ENCODE measurements at places on chromosomes 1 and 21.
A peak's percentile ranks its signal among the peaks of the same experiment; 100 is the strongest.

DNA sequence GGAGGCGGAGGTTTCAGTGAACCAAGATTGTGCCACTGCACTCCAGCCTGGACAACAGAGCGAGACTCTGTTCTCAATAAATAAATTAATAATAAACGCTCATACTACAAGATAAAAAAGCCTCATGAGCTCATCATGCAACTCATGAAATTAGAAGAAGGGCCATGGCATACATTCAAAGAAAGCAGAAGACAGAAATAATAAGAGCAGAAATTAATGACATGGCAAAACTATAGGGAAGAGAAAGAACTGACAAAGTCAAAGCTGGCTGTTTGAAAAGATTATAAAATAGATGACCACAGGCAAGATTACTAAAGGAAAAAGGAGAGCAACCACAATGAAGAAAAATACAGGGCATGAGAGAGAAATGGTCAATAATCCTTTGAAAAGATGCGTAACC, 14.7 kb upstream of the FUCA1 start:
- DNase-seq = no peak

DNA sequence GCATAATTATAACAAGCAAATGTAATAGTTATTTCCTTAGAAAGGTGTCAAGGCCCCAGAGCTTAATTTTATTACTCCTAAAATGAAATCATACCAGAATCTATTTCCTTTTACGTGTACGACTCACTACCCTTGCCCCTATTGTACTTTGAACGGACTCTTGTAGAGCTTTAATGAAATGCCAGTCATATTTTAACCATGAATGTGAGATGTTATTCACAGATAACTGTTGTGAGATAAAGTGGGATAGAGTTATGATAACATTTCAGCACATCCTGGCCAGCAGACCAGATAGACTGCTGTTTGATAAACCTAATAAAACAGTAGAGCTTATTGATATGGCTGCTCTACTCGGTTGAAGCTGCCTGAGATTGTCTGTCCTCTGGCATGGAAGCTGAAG, 500.8 kb upstream of the PBX1 start:
- no peak for DNase-seq

DNA sequence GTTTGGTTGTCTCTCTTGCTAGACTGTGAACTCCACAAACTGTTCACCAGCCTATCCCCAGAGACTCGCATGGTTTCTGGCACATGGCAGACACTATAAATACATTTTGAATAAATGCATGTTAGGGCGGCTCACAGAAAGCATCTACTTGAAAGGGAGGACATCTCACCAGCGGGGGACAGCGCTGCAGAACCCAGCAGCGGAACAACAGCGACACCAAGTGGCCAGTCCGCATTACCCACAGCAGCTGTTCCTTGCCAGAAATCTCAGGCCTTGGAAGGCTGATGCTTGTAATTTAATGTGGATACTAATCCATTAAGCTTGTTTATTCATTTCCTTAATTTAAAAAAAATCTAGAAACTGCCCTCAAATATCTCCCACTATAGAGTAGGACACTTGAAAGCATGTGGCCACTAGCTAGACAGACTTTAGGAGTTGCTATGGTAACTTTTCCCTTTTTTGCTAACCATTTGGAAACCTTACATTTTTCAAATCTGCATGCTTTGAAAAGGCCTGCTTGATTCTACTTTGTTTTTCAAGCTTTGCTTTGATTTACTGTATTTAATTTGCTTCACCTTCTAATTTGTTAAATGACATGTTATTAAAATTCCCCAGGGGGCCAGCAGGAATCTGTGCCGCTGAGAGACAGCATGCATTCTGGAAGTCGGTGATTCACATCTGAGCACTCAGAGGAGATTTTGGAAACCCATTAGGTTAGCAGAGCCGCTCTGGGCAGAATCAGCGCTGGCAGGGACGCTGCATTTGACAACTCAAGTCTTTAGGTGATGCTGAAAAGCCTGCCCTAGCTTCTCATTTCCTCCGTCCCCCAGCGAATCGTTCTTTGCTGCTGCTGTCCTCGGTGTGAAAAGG, 63.5 kb upstream of the SSX2IP start:
- DNase-seq = peak; percentile 30

GRCh38 chr1:32876341-32877210, 5.9 kb upstream of the FNDC5 start:
- no peak for DNase-seq

DNA sequence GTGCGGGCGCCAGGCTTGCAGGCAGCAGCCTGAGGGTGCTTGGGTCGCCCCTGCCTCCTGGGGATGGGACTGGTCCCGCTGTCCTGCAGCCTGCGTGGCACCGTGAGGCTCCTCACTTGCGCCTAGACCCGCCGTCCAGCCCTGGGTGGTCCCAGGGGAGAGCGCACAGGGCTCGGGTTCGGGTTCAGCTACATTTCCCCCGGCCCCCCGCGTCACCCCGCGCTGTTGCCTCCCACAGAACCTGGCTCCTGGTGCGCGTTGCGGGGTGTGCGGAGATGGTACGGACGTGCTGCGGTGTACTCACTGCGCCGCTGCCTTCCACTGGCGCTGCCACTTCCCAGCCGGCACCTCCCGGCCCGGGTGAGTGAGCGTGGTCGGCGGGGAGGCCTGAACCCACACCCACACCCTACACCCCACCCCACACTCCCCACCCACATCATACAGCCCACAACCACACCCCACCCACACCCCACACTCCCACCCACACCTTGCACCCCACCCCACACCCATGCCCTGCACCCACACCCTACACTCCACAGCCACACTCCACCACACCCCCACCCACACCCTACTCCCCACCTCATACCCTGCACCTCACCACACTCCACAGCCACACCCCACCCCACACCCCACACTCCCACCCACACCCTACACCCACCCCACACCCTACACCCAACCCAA, 6.2 kb upstream of the PFKL start:
- no peak for DNase-seq

- peak; percentile 68 for DNase-seq
Measured at GRCh38 chr1:23980728-23981070, 572 bp upstream of the SRSF10 start.

- DNase-seq = no peak
Measured at GRCh38 chr1:81337226-81337625, 463.5 kb upstream of the ADGRL2 start.

- no peak for DNase-seq
Measured at GRCh38 chr1:67564193-67564592, 120.8 kb upstream of the GADD45A start.

- DNase-seq = no peak
Measured at GRCh38 chr1:1631782-1632420, at the start of gene MMP23B. Gene MMP23B (plus strand): TSS chr1:1632173. CDS start chr1:1632219, 46 bp downstream.

DNA sequence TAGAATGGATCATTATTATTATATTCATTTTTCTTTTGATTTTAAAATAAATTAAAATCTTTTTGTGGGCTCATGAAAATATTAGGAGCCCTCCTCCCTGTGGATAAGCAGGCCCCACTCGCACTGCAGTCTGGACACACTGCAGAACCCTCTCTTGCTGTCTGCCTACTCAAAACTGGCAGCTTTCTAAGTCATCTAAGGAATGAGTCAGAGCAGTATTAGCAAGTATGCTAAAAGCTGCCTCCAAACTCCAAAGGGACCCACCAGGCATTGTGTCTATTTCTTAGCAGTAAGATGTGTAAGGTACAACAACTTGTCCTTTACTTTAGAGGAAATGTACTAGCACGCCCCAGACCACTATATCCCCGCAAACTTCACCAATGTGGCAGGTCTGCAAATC, 108.8 kb downstream of the SYF2 start:
- no peak for DNase-seq
